ENCODE measurements at places on chromosomes 5 and 9. TPM values are rescaled to one million over a fixed set of nuclear protein-coding genes. Genes with fewer than 3 reads are reported as not detected.

The CATSPER3 gene
- total RNA-seq: 0.22 TPM

The FAM78A gene
- total RNA-seq: 0.34 TPM

The ARL14EPL gene
- 0.43 TPM for total RNA-seq

The PCDHA4 gene
- 1.1 TPM for total RNA-seq

The PALM2AKAP2 gene
- total RNA-seq: 0.47 TPM

The PCDHA8 gene
- not detected for total RNA-seq

The GEMIN5 gene
- total RNA-seq: 23.0 TPM

The GDNF gene
- 0.03 TPM for total RNA-seq

The GOLPH3 gene
- 75.5 TPM for total RNA-seq

The PBX3 gene
- 11.6 TPM for total RNA-seq

The CCL28 gene
- total RNA-seq: 0.03 TPM

The CLTA gene
- total RNA-seq: 277 TPM

The TAF11L5 gene
- not detected for total RNA-seq

The MIER3 gene
- total RNA-seq: 13.8 TPM

The MOB3B gene
- total RNA-seq: 14.4 TPM

The ANKRD31 gene
- total RNA-seq: 0.05 TPM

The KCNIP1 gene
- total RNA-seq: not detected

The HOMER1 gene
- 3.4 TPM for total RNA-seq

The FGF10 gene
- not detected for total RNA-seq

The DCP2 gene
- total RNA-seq: 11.7 TPM

The PCDHB16 gene
- 0.08 TPM for total RNA-seq

The BHMT2 gene
- total RNA-seq: not detected

The PIP5K1B gene
- total RNA-seq: not detected

The ASPN gene
- not detected for total RNA-seq

The EGR1 gene
- 8.5 TPM for total RNA-seq

The PCDHGA10 gene
- total RNA-seq: 0.03 TPM

The GDA gene
- 1.2 TPM for total RNA-seq

The ZFP2 gene
- total RNA-seq: 0.06 TPM

The PAX5 gene
- 0.01 TPM for total RNA-seq

Data from A549 treated with Hydrocortisone at 1 μM for 4 hours (cell line).